NAMALWA (cell line): ENCODE measurements at places on chromosomes 4 and X.

DNA sequence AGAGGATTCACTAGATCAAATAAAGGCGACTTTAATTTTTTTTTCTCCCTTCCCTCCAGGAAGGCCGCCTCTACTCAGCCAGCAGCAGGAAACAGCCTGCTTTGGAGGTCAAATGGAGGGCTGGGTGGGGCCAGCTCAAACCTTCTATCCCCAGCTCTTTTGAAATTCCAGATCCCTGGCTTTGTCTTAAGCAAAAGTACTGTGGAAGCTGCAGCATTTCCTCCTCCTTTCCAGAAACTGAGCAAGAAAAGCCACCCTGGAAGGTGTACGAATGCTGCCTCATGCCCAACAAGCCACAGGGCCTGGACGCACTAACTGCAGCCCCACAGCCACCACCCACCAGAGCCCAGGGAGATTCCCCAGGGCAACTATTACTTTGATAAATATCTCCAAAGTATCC, 55.1 kb upstream of the ZCCHC13 start:
- DNase-seq: no peak

- DNase-seq: peak; percentile 3
Measured at GRCh38 chr4:84235126-84235944, 263.8 kb downstream of the NKX6-1 start.

- no peak for DNase-seq
Measured at GRCh38 chrX:130669233-130669632, 233.8 kb downstream of the ENOX2 start.

- no peak for DNase-seq
Measured at GRCh38 chr4:142336251-142336934, 509.7 kb downstream of the INPP4B start.

DNA sequence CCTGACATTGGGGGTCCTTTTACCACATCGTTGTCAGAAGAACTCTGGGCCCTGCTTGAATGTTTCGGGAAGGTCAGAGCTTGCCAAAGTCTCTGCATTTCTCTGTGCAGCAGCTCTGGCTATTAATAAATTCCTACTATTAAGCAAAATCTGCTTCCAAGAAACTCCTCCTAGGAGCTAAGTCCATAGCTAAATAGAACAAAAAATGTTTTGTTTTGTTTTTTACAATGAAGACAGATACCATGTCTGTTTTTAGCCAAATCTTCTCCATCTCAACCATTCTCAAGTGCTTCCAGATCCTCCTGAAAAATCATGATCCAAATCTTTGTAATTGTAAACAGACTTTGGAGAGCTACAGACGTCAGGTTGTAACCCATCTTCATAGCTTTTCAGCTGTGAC, 161.6 kb downstream of the SPATA18 start:
- DNase-seq: no peak

- no peak for DNase-seq
Measured at GRCh38 chr4:56468097-56468422, 643 bp downstream of the SRP72 start.

- no peak for DNase-seq
Measured at GRCh38 chr4:87232216-87232615, 11.8 kb upstream of the KLHL8 start.

DNA sequence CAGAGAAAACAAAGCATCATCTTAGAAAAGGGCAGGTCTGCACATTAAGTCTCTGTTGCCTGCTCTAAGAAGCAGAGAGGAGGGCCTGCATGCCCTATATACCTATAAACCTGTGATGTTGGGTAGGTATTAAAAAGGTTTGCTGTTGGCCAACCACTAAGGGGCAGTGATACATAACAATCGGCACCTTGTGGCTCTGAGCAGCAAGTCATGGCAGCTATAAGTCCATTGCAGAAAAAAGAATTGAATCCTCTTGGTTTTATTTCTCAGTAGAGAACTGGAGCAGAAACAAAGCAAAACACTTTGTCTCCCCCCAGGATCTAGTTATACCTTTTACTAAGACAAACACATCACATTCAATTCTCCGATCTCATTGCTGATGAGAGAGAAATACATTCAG, 1364.4 kb downstream of the STIM2 start:
- peak; percentile 37 for DNase-seq

DNA sequence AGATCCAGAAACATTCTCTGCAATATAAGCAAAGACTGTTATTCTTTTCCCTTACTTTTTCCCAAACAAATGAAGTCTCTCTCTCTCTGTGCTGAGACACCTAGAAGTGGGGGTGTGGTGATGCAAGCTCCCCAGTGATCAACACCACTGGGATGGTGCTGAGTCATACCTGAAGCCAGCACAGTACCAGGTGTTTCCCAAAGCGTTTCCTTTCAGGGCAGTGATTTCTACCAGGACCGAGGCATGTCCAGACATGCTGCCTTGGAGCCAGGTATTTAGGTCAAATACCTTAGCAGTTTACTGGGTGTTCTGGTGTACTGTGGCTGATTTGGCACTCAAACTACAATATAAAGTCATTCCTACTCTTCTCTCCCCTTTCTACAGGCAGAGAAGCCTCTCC, 726.5 kb downstream of the FAM133A start:
- no peak for DNase-seq

- DNase-seq: no peak
Measured at GRCh38 chr4:18698119-18698883, 676.7 kb upstream of the LCORL start.

DNA sequence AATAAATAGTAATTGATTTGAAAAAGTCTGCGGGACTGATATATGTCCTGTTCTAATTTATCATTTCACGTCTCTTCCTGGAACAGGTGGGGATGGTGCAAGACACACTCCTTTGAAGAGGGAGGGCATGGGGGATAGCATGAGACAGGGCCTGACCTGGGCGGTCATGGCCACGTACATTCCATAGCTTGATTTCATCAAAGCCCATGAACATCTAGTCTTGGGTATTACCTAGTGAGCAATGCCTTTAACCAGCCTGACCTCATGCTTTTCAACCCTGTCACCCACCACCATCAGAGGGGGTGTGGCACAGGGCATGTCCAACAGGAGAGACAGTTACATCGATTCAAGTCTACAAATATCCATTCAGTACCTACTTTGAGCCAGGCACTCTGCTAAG, 52.3 kb upstream of the HOPX start:
- no peak for DNase-seq

GRCh38 chr4:113832803-113833202, 71.3 kb upstream of the CAMK2D start:
- DNase-seq: peak; percentile 41

GRCh38 chr4:111821342-111821741, 323.9 kb upstream of the FAM241A start:
- DNase-seq: no peak

DNA sequence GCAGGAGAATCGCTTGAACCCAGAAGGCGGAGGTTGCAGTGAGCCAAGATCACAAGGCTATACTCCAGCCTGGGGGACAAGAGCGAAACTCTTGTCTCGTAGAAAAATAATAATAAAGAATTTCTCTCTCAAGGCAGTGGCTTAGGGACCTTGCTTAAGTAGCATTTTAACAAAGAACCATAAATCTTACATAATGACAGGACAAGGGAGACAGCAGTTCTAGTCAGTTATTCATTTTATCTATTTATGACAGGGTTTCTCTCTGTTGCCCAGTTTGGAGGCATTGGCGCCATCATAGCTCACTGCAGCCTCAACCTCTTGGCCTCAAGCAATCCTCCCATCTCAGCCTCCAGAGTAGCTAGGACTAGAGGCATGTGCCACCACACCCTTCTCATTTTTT, 31.9 kb upstream of the NOCT start:
- DNase-seq: no peak

- no peak for DNase-seq
Measured at GRCh38 chrX:105822138-105823091, at the start of gene NRK. TSS of gene NRK (plus strand) at chrX:105822539. CDS start at chrX:105822846, 307 bp downstream.

- no peak for DNase-seq
Measured at GRCh38 chrX:44784241-44784640, 59.6 kb upstream of the DUSP21 start.

DNA sequence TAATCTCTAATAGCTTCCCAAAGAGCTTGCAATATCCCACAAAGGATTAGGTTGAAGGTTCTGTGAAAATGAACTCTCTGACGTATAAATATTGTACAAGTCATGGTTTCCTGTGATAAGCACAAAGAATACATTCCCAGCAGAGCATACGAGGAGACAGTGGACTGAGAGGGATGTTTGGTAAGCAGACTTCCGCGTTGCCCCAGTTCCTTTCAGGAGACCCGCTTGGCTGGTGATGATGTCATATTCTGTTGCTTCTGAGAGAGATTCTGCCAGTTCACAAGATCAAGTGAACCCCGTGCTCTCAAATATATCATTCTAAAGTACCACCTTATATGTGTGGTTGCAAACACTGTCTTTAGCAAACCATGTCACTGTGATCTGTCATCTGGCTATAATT, 323.9 kb upstream of the CASK start:
- DNase-seq: no peak

DNA sequence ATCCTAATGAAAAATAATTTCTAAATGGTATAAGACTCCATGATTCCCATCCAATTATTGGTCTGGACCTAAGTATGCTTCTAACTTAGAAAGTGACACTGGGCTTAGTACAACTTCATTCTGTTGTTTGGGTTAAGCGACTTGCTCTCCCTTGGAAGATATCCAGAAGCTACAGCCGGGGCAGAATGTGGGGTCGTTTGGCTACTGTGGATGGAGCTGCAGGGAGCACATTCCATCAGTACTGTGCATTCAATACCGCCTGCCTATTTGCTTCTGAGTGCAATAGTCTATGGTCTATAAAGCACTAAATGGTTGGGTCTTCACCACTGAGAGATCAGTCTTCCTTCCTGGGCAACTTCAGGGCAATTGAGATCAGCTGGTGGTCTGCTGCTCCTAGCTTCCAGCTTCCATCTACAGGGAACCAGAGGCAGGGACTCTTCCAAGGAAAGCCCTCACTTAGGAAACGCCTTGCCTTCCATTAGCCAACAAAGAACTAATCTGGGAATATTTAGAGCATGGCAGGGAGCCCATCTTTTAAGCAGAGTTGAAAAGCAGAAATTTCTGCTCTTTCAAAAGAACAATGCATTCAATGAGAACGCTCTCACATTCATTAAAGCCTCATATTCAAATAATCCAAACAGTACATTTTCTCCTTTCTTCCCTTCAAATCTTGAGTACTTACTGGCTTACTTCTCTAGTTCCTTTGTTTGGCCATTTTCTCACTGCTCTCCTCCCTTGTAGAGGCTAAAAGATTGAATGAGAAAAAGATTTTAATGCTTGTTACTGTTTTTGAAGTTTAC, 1049.9 kb upstream of the TENM3 start:
- no peak for DNase-seq

DNA sequence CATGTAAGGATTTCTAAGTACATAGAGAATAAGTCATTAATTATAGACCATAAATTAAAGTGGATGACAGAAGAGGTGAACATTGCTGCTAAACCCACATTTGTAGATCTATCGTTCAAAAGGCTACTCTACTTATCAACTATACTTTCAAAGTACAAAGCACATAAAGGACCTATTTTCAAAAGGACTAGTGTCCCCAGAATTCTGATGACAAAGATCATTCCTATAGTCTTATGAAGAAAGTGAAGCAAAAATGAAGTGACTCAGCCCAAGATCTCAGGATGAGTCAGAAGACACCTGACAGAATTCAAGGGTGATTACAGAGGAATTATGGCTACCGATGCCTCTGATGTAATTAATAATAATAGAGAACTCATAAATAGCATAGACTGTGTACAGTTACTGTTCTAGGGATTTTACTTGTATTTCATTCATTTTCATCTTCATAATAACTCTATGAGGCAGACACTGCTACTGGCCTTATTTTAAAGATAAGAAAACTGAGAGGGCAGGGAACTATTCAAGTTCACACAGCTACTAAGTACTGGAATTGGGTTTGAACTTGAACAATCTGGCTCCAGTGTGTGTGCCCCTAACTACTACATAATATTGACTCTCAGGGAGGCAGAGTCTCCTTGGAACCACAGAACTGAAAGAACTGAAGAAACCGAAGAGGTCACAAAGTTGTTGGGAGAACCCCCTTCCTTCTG, 17.1 kb downstream of the USP46 start:
- DNase-seq: no peak

GRCh38 chr4:14862891-14863290, 139.4 kb upstream of the CPEB2 start:
- DNase-seq: no peak

GRCh38 chr4:79917246-79917645, 155.8 kb downstream of the ANTXR2 start:
- DNase-seq: peak; percentile 68

DNA sequence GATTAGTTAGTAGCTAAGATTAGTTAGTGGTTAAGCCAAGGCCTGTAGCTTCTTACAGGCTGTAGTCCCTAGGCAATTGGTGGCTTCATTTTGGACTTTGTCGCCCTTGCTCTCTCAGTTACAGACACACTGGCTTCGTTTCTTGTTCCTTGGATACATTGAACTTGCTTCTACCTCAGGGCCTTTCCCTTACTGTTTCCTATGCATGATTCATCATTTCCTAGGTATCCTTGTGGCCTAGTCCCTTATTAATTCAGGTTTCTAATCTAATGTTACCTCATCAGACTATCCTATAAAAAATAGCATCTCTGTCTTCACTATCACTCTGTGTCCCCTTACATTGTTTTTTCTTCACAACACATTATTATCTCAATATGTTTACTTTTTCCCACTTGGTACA, 45.5 kb upstream of the LCORL start:
- DNase-seq: no peak

DNA sequence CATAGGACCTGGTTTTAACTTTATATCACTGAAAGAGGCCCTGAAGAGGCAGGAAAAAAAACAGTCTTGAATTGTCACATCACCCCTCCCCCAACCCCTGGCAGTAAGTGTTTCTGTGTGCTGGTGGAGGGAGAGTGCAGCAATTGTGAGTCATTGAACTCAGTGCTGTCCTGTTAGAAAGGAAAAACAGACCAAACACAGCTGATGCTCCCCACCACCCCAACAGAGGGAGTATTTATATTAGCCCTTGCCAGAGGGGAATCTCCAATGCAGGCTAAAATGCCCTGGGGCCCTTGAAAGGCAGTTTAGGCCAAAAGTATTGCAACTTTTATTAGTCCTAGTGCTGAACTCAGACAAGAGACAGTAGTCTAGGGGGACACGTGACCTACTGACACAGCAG, 197.8 kb upstream of the AGTR2 start:
- no peak for DNase-seq

- no peak for DNase-seq
Measured at GRCh38 chr4:81213671-81214070, 1.4 kb downstream of the PRKG2 start.

- DNase-seq: no peak
Measured at GRCh38 chrX:44162964-44163475, 180.5 kb downstream of the EFHC2 start.

- no peak for DNase-seq
Measured at GRCh38 chr4:42492962-42493361, 95.7 kb downstream of the SHISA3 start.

DNA sequence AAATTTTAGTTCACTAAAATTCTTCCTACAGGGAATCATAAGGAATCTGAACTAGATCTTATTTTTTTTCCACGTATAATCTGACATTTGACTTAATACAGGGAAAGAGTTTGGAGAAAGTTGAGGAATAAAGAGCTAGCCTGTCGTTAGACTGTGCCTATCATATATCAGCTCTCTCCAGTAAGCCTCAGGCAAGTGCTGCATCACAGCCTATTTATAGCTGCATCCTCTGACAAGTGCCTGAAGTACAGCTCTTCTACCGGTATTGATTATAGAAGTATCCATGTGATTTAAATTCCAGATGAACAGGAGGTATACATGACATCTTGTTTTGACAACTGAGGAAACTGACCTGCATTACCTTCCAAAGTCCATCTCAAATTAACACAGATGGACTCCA, 248.9 kb downstream of the TLL1 start:
- no peak for DNase-seq
